ENCODE measurements at places on chromosomes 11 and 22.

DNA sequence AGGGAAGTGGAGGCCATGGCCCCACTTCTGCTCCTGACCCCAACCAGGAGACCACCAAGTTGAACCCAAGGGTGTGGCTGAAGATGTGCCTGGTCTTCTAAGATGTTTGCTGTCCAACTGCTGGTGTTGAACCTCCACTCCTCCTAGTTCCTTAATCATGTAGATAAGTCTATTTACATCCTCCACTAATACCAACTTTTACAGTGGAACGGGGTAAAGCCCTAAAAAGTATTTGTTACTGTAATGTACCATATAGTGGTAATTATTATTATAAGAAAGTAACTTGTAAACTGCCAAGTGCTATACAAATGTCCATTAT lies 19.0 kb upstream of the RASSF10 start:
- no peak for DNase-seq

- no peak for DNase-seq
Measured at GRCh38 chr11:130524132-130524790, 75.8 kb downstream of the ADAMTS15 start.

GRCh38 chr11:65782816-65783228 lies 2.0 kb upstream of the AP5B1 start:
- no peak for DNase-seq

GRCh38 chr11:125074511-125075241 lies 11.6 kb downstream of the SLC37A2 start:
- no peak for DNase-seq

DNA sequence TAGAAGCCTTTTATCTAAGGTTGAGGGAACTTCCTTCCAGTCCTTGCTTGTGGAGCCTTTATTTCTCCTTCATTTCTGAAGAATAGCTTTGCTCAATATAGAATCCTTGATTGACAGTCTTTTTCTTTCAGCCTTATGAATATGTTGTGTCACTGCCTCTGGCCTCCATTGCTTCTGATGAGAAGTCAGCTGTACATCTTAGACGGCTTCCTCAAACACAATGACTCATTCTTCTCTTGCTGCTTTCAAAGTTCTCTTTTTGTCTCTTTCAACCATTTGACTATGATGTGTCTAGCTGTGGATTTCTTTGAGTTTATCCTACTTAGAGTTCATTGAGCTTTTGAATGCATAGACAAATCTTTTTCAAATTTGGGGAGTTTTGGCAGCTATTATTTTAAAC lies 893.2 kb downstream of the BRD1 start:
- DNase-seq, result no peak

DNA sequence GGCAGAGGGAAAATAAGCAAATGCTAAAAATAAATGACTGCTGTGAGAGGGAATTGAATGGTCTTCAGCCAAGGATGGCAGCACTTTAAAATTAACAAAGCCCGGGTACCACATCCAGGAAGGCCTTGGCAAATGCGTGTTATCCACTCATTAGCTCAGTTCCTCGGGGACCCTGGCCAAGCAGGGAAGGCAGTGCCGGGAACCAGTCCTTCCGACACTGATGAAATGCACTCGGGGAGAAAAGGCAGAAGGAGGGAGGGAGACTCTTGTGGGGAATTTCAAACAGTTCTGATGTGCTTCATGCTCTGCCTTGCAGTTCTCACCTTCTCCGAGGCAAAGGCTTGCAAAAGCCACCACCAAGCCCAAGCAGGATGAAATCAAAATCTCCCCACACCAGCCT lies 38.3 kb downstream of the CLPB start:
- no peak for DNase-seq

DNA sequence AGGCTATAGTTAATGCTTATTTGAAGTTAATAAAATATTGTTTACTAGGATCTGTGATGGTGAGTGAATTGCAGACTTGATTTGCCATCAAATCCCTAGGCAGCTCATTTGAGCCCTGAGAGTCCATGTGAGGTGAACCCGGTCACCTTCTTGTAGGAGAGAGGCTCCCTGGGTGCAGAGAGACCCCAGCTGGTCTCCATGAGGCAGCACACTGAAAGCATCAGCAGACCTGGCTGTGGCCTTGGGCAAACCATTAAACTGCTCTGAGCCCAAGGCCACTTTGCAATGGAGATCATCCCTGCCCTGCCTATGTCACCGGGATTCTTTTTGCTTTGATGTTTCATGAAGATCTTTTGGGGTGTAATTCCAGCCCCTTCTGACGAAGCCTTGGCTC lies 125.2 kb downstream of the MICAL2 start:
- peak; percentile 43 for DNase-seq

- DNase-seq, result peak; percentile 44
Measured at GRCh38 chr22:50473855-50474671, 772 bp downstream of the SBF1 start.

- DNase-seq, result no peak
Measured at GRCh38 chr22:28043266-28043665, 124.2 kb upstream of the PITPNB start.

GRCh38 chr22:20448630-20449029 lies 11.0 kb upstream of the SCARF2 start:
- no peak for DNase-seq

DNA sequence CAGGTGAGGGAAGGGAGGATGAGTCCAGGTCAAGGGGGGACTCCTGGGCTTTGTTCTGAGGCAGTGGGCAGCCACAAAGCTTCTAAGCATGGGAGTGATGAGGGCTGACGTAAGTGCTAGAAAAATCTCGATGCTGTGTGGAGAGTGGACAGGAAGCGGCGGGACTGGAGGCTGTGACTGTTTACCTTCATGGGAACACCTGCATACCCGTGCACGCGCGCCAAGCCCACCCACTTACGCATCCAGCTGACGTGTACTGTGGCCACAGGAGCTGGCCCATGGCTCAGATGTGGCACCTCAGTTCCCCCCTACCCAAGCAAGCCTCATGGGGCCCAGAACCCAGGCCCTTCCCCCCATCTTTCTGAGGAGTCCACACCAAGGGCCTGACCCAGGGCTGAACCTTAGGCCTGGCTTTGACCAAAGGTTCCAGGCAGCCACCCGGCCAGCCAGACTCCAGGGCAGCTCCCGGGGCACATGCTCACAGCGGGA lies 14.0 kb downstream of the MYRF start:
- DNase-seq, result no peak

DNA sequence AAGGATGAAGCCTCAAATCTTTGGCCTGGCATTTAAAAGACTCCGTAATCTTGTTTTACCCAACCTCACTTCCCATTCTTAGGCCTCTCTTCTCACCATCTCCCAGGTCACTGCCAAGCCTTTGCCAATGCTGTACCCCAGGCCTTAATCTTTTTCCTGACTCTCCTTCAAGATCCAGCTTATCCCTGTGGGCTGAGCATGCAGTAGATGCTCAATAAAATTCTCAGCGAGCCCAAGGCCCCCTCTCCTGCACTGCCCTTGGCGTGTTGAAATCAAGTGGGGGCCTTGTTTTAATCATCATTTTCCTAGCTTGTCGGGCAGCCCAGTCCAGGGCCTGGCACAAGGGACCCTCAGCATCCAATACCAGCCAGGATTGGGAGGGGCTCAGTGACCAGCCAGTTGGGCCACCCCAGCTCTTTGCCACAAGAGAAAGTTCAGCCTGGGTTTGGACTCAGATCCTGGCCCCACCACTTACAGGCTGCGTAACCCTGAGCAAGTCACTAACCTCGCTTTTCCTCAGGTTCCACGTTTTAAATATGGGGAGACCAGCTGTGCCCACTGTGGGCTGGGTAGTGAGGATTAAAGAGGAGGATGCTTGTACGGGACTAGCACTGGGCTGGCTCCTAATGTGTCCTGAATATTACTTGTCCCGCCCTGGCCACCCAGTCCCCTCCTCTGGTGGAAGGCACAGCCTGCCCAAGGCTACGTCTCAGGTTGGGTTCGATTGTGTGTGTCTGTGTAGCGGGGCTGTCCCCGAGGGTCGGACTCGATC lies 943 bp upstream of the YWHAH start:
- no peak for DNase-seq

DNA sequence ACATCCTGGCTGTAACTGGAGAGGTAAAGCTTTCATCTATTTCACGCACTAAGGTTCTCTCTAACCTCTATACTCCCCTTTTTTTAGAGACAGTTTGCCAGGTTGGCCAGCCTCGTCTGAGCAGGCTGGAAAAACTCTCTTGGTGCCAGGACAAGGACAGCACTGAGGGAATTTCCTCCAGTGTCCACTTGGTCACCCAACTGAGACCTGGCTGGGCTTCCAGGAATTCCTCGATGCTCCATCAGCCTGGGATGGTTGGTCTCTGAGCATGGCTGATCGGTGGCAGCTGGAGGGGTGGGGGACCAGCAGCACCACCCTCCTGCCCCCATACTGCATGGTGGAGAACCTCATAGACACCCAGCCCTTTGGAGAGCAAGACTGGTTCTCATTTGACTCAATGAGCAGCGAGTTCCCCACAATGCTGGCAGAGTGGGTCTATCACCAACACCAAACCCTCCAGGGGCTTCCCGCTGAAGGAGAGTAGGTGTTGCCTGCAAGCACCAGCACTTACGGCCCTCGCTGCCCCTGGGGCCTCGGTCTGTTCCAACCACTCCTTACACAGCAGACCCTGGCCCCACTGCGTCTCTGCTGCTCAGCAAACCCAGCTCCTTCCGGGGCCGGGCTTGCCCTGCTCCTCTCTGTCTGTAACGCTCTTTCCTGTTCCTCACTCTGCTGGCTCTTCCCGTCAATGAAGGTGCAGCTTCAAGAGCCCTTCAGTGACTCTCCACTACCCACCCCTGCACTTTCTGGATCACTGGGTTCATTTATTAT lies 122.2 kb downstream of the ST3GAL4 start:
- peak; percentile 39 for DNase-seq

GRCh38 chr11:44765026-44765595 lies 38.3 kb downstream of the TSPAN18 start:
- no peak for DNase-seq

DNA sequence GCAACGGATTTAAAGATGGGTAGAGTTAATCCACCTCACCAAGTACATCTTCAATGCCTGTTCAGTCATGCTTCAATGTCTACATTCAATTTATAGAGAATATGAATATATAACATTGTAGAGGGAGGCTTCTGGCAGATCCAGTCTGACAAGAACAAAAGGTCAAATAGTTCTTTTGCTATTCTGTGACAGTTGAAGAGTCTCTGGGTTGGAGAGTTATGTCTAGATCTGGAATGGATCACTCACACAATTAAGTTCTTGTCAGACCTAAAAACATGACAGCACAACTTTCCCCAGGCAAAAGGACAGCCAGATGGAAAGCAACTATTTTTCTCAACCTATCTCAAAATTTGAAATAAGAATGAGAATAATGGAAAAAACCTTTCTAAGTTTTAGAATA lies 15.3 kb upstream of the GAB2 start:
- no peak for DNase-seq

GRCh38 chr11:17206463-17206862 lies 1.3 kb downstream of the PIK3C2A start:
- DNase-seq, result no peak
